ENCODE measurements at places on chromosomes 7 and 10.

DNA sequence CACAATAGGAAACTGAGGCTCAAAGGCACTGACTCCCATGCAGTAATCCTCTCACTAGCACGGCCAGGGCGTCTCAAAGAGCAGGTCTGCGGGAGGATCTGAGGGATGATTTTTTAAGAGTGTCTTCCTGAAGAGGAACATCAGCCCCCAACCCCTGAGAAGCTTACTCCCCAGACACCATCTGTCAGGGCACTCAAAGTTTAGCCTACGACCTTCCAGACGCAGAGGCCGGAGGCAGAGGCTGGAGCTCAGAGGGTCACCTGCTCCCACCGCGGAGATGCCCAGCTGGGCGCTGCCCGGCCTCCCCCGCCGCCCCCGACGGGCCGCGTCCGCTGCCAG is 1.7 kb downstream of the ZNF777 start:
- DNase-seq: no peak

DNA sequence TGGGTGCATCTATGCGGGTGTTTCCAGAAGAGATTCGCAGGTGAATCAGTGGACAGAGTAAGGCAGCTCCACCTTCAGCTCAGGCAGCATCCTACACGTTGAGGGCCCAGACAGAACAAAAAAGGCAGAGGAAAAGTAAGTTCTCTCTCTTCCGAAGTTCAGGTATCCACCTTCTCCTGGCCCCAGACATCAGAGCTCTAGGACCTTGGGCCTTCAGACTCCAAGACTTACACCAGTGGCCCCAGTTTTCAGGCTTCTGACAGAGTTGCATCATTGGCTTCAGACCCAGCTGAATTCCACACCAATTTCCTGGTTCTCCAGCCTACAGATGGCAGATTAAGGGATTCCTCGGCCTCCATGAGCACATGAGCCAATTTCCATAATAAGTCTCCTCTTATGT is 102.2 kb upstream of the GPR26 start:
- no peak for DNase-seq

- no peak for DNase-seq
Measured at GRCh38 chr10:71482620-71483019, 85.9 kb downstream of the CDH23 start.

- DNase-seq: no peak
Measured at GRCh38 chr10:66378117-66378876, 547.5 kb upstream of the LRRTM3 start.

DNA sequence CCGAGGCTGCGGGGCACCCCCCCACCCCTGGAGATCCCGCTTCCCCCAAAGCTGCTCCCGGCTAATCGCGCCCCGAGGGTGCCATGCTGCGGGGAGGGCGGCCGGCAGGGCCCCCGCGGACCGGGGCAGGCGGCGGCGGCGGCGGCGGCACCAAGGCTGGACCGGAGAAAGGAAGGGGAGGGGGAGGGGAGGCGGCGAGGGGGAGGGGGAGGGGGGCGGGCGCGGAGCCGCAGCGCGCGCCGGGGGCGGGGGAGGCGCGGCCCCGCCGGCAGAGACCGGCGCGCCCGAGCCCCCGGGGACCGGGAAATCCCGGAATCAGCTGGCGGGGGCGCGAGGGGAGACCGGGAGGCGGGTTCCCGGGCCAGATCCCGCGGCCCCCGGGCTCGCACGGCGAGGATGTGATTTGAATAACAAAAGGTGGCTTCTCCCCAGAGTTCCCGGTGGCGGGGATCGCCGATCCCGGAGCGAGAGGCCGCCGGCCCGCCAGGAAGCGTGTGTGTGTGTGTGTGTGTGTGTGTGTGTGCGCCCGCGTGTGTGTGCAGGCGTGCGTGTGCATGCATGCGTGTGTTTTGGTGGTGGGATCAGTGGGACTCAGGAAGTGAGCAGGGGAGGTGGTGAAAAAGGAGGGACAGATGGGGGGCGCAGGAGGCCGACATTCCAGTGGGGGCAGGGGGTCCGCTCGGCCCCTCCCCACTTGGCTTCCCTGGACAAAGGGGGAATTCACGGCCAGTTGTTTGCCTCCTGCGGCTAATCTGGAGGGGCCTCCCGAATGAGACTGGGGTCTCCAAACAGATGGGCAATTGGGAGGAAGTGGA is 99.5 kb downstream of the HIP1 start:
- DNase-seq: peak; percentile 3

Data from stimulated activated CD4-positive, alpha-beta T cell treated with anti-CD3 and anti-CD28 coated beads, Interleukin-15, amount 100 ng/mL, for 1 hour (primary cell).